ENCODE measurements at places on chromosomes 6 and 20.

GRCh38 chr6:136618086-136618485, 67.9 kb upstream of the MAP7 start:
- no peak for DNase-seq

- no peak for DNase-seq
These were observed 597.9 kb downstream of the EPM2A start for GRCh38 chr6:145137425-145137824.

- DNase-seq: no peak
These were observed 208.8 kb downstream of the BMP2 start for GRCh38 chr20:6976106-6976900.

- no peak for DNase-seq
These were observed 43.4 kb upstream of the ATXN1 start for GRCh38 chr6:16804546-16805242.

GRCh38 chr6:75409928-75410327, 83.7 kb downstream of the FILIP1 start:
- no peak for DNase-seq

DNA sequence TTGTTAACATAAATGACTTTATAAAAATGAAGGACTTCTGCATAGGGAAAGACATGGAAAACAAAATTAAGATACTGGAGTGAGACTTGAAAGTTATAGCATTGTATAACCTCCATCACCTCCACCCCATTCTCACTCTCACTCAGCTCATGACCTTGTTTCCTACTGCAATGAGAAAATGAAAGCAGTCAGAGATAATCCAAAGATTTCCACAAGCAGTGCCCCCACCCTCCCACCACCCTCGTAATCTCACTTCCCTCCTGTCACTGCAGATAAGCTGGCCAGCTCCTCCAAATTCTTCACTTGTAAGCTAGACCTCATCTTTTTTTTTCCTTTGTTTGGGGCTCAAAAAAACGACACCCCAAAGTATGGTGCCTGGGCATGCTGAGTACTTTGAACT, 52.9 kb upstream of the PROKR2 start:
- no peak for DNase-seq

DNA sequence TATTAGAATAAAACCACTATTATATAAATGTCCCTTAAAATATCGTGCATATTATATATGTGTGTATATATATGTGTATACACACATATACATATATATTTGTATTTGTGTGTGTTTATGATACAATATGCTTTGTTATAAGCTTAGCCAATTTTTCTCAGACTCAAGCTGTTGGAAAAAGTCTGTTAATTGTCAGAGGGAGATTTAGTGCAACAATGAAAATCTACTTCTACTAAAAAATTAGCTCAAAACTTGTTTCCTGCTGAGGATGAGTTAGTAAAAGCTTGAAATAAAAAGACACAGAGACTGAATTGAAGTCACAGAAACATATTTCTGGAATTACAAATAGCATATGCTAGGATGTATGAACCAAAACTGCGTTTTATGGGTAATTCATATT, 79.4 kb downstream of the ADGRG6 start:
- DNase-seq: no peak

DNA sequence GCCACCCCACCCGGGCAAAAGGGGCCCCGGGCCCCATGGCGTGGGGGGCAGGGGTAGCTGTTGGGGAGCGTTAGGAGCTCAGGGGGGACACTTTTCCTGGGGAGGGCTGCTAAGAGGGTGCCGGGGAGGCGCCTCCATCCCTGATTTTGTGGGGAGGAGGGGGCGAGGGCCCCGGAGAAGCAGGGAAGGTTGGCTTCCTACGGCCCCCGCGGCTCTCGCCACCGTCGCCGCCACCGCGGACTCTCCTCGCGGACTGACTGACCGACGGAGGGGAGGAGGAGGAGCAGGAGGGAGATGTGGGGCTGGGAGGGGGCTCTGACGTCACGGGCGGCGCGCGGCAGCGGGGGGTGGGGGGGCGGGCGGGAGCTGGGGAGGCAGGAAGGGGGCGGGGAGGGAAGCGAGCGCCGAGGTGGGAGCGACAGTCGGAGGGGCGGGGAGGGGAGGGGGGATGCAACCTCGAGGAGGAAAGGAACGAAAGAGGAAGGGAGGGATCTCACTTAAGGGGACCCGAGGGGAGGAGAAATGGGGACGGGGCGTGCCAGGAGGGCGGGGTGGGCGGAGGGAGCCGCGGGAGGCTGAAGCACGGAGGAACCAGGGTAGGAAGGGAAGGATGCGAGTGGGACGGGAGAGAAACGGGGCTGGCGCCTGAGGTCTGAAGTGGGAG, 5.1 kb downstream of the GABBR1 start:
- peak; percentile 80 for DNase-seq

- no peak for DNase-seq
These were observed 62.3 kb upstream of the SHLD1 start for GRCh38 chr20:5687884-5688283.

- DNase-seq: peak; percentile 85
These were observed 120.0 kb upstream of the AGPAT4 start for GRCh38 chr6:161393839-161394364.

GRCh38 chr6:158709809-158710208, 60.0 kb downstream of the SYTL3 start:
- no peak for DNase-seq

DNA sequence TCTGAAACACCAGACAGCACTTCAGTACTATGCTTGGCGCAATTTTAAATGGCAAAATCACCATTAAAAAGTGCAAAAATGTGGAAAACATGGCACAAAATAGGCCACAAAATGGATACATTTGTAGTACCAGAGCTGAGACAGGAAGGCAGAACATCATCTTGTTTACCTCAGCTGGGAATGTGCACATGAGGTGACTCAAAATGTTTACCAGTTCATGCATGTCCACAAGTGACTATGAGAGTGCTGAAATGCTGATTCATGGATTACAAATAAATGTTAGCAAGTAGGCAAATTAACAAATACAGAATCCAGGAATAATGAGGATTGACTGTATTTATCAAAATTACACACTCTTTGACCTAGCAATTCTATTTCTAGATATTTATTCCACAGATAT, 201.6 kb downstream of the ISM1 start:
- no peak for DNase-seq

GRCh38 chr6:14857001-14857400, 388.9 kb upstream of the JARID2 start:
- no peak for DNase-seq

DNA sequence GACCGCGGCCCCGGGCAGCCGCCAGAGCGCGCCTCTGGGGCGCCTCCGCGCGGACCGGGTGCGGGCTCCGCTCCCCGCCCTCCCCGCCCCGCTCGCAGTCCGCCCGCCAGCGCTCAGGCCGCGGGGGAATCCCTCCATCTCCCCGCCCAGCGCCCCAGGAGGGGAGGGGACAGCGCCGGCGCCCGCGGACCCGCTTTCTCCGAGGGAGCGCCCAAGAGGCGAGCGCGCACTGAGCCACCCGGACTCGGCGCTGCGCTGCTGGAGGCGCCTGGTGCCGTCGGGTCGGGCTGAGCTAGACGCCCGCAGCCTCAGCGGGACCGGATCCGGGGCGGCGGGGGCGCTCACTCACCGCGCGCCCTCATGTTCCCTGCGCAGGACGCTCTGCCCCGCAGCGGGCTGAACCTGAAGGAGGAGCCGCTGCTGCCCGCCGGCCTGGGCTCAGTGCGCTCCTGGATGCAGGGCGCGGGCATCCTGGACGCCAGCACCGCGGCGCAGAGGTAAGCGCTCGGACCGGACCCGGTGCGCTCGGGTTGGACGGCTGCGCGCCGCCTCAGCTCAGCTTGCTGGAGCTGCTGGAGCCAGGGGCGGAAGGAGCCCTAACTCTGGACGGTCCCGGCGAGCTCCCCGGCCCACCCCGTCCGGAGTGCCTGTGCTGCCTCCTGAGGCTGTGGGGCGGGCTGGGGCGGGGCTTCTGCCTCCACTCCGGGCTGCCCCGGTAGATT, 867 bp downstream of the EBF4 start:
- no peak for DNase-seq

DNA sequence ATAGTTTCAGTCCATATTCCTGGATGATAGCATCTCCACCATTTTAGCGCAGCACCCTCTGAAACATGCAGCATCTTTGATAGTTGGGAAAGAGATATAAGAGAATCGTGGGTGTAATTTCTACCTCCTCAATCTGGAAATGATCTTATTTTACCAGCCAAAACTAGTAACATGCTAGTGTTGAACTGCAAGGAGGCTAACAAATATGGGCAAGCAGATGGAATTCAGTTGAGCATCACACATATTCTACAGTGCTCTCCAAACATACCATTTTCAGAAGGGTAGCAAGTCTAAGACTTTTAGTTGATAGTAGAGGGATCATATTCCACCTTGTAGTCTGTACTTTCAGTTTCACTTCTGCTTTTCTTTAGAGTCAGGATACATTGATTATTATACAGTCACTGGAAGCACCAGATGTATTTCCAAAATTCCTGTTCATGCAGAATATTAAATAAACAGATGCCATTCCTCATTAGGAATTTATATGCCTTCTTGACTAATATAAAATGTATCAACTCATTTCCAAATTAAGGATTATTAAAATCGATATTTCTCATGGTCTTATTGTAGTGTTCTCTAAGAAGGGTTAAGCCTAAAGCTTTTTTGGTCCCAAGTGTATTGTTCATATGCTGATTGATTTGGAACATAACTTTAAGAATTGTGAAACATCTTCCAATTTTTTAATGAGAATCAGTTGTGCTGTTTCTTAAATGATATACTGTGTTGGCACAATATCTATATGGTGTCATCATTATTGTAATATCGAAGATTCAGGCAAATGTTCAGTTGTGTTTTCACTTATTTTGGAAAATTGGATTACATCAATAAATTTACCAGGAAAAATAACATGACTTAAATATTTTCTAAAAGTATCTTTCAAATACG, 362.0 kb downstream of the CENPW start:
- no peak for DNase-seq

GRCh38 chr6:109491207-109491938, 8.4 kb upstream of the ZBTB24 start:
- no peak for DNase-seq

DNA sequence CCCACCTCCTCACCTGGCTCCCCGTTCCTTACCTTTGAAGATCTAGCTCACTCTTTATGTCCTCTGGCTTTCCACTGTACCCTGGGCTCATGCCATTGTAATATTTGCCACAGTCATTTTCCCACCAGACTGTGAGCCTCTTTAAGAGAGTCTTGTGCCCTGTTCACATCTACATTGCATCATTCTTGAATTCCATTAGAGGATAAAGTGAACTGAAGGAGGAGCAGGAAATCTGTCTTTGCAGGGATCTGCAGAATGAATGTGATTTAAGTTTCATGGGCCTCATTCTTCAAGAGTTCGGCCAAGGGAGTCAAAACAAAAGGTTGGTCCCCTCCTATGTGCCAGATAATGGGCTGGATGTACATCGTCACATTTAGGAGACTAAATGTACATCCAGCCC, 272.6 kb upstream of the CITED2 start:
- DNase-seq: peak; percentile 2

DNA sequence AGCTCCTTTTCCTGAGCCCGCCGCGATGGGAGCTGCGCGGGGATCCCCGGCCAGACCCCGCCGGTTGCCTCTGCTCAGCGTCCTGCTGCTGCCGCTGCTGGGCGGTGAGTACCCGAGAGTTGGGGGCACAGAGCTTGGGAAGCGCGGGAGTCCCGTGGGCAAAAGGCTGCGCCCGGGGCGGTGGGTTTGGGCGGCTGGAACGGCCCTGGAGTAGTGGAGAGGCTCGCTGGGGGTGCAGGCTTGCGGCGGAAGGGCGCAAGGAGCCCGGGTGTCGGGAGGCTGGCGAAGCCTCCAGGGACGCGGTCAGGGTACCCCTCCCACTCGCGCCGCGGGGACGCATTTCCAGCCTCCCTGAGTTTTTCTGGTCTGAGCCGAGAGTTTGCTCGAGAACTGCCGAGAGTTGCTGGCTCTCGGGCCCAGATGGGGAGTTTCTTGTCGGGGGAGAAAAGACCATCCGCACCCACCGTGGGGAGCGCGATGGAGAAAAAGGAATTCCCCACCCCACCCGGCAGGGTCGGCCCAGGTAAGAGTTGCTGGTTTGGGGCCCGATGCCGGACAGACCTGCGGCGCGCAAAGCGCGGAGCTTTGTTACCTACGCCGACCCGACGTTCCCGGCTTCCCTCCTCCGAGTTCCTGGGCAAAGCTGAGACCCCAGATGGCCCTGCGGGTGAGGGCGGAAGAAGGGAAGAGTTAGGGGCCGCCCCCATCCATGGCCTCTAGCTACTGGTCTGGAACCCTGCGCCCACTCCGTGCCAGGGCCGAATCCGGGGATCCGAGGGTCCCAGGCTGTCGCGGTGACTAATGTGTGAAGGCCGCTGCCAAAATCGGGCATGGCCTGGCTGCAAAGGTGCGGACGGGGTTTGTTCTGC, 584 bp downstream of the PTK7 start:
- no peak for DNase-seq

GRCh38 chr6:42846505-42846904, 32.9 kb upstream of the RPL7L1 start:
- DNase-seq: no peak

DNA sequence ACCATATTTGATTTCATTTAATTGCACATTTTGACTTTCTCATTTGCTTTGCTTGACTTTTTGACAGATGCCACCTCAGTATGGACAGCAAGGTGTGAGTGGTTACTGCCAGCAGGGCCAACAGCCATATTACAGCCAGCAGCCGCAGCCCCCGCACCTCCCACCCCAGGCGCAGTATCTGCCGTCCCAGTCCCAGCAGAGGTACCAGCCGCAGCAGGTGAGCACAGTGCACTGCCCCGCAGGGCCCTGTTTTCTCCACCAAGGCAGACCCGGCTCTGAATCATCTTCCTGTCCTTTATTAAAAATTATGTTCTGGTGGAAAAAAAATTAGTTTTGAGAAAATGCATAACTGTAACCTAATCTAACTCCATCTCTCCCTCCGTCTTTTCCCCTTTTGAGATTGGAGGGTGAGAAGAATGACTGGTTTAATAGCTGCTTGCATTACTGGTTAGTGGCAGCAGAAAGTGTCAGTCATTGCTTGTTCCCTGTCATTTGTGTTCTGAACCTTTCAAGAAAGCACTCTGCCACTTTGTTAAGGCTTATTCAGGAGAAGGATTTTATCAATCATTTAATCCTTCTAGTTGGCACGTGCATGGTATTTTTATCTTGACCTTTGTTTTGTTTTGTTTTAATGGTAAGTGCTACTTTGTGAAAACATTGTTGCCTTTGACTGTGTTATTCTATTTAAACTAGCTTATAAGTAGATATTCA, 124.3 kb downstream of the ARID1B start:
- DNase-seq: no peak

DNA sequence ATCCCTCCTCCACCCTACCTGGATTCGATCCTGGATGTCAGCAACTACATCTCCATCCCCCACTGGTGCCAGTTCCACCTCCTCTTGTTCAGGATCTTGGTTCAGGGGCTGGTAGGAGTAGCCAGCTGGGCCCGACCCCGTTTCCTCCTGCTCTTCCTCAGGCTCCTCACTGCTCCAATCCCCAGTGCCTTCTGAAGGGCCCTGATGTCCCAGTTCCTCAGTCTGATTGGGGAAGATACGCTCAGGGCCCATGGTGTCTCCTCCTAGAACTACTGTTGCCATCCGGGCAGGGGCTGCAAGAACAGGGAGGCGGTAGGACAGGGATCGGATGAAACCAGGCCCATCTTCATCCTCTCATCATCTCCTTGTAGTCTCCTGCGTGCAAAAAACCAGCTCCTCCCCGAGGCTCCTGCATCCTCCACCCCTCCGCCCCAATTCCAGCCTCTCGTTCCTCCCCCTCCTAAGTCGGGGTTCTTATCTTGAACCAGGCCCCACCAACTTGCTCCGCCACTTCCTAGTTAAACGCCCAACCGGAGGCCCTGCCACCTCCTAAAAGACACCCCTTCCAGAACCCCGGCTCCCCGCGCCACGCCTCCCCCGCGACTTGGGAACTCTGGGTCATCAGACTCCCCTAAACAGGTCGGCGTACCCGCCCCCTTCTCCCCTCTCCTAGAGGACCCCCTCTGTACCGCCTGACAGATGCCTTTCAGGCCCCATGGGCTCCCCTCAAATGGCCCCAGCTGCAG, 476 bp downstream of the MEA1 start:
- DNase-seq: no peak

Data from fibroblast of the conjunctiva (primary cell).